Heart left ventricle (tissue), 16 donors: ENCODE measurements at places on chromosomes 1 and 21. TPM values are rescaled to one million over a fixed set of nuclear protein-coding genes. Genes with fewer than 3 reads are reported as not detected.

- DNase-seq: no peak
Measured at GRCh38 chr21:15249285-15249993, 184.6 kb upstream of the NRIP1 start.

GRCh38 chr1:208524376-208524775 lies 280.2 kb upstream of the PLXNA2 start:
- no peak for DNase-seq

Gene CFH
- total RNA-seq: 30.7 TPM

GRCh38 chr1:217718873-217719272 lies 87.7 kb downstream of the SPATA17 start:
- no peak for DNase-seq

DNA sequence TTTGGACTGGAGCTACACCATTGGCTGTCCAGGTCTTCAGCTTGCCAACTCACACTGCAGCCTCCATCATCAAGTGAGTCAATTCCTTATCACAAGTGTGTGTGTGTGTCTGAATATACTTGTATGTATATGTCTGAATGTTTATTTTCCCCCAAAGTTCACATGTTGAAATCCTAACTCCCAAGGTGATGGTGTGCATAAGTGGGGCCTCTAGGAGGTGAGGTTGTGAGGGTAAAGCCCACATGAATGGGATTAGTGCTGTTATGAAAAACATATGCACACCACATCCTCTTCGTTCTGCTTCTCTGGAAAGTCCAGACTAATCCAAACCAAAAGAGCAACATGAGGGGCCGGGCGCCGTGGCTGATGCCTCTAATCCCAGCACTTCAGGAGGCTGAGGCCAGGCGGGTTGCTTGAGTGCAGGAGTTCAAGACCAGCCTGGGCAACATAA lies 48.7 kb upstream of the LBR start:
- DNase-seq: no peak
